CD4-positive, alpha-beta T cell (primary cell): ENCODE measurements at places on chromosomes 2 and 18.

GRCh38 chr2:29706171-29706720, 215.1 kb downstream of the ALK start:
- no peak for DNase-seq

DNA sequence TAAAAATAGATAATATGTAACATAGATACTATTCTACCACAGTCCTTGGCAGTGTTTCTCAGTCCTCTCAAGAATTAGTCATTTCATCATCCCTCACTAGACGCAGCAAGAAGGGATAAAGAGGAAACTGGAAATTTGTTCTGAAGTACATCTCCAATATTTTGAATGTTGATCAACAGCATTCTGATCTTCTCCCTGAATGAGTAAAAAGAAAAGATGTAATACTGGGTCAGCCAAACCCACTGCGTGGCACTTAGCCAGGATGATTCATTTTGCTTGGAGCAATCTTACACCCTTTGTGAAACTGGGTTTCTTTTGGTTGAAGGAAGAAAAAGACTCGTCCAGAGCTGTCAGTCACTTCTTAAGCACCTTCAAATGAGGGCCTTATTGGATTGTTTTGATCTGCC, 54.1 kb downstream of the TAF1B start:
- no peak for DNase-seq

DNA sequence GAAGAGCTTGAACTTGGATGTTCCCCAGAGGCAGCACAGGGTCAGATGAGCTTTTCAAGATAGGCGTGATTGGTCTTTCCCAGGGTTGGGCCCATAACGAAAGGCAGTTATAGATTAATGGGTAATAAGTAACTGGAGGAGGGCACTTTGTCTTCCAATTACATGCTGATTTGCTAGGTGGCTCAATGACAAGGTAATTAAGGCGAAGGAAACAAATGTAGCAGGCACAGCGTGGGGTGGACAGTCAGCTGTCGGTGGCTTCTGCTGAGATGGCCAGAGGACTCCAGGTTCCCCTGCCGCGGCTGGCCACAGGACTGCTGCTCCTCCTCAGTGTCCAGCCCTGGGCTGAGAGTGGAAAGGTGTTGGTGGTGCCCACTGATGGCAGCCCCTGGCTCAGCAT, at the start of gene UGT1A4:
TSS of gene UGT1A4 (plus strand) at position 185 of the 400 bp plus-strand sequence. CDS start at position 270, 85 bp downstream.
- DNase-seq, result no peak

DNA sequence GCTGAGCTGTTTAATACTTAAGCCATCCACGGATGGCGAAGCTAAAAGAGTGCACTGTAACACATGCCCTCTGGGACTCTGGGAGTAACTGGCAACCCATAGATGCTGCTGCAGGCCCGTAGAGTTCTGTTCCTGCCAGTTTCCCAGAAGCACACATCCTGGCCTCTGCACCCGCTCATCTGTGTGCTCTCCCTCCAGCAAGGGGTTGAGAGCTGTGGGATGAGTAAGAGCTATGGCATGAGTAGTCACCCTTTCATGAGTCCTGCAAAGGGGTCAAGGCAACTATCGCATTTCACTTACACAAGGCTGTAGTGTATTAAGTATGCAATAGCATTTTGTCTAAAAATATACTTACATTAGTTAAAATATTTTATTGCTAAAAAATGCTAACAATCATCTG, 1341.8 kb upstream of the NXPH2 start:
- DNase-seq, result no peak

DNA sequence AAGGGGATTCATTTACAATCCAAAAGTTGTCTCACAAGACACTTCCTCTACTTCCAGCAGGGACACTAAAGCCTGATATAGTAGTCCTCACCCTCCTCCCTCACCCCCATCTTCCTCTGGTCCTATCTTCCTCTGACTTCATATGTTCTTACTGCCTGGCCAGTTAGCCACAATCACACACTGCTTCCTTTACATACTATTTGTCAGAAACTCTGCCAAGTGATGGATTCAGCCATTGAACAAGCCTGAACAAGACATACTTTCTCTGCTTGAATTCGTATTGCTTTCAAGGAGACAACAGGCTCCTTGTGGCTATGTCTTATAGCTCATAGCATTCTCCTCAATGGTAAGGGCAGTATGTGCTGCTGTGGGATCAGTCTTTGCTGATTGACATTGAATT, 672.2 kb downstream of the BCL11A start:
- DNase-seq, result no peak

GRCh38 chr2:215532844-215533243, 97.0 kb upstream of the FN1 start:
- no peak for DNase-seq

DNA sequence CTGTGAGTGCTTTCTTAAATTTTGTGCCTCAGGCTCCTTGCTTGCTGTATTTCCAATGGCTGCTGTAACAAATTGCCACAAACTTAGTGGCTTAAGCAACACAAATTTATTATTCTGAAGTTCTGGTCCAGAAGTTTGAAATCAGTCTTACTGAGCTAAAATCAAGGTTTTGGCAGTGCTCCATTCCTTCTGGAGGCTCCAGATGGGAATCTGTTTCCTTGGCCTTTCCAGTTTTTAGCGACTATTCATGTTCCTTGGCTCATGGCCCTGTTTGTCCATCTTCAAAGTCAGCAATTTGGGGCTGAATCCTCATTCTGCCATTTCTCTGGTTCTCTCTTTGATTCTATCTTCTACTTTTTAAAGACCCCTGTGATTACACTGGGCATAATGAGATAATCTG, 31.8 kb downstream of the STRADB start:
- DNase-seq, result no peak

DNA sequence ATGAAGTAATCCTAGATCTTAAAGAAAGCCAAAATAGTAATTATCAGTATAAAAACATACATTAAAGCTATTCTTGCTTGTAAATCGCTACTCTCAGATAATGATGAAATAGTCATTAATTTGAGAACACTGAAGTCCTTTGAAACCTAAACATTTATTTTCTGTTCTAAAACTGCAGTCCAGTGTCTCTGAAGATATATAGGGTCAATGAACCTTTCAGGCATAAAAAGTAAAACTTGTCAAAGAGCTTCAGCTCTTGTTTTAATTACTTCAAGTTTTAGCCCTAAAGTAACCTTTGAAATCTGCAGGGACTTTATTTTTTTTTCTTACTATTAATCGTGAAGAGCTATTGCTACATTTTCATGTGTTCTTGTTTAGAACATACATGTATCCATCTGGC, 116.3 kb downstream of the KYNU start:
- DNase-seq, result no peak

- DNase-seq, result no peak
Measured at GRCh38 chr18:49059028-49059834, 108.5 kb upstream of the SMAD7 start.

GRCh38 chr2:168127371-168127770, 120.0 kb downstream of the STK39 start:
- no peak for DNase-seq

DNA sequence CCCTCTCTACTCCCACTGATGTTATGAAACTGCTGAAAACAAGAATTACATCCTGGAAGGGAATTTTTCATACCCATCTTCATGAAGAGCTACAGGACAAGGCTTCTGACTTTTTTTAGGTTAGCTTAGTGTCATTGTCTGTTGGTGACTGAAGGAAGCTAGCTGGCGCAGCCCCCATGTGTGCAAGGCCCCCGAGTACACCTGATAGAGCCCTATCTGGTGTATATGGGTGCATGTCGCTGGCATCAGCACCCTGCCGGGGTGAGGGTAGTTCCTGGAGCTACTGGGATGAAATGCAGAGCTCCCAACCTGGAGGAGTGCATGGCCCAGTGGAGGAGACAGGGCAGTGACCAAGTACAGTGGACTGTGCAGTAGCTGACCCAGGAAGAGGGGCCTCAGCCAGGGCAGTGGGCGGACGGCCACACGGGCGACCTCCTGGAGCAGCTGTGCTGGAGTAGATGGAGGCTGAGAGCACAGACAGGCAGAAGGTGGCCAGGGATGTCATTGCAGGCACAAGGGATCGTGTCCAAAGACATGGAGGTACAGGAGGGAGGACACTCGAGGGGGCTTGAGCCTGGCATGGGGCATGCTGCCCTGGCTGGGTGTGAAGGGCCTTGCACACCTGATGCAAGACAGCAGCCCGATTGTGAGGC, 12.1 kb downstream of the IMPA2 start:
- DNase-seq, result no peak

- DNase-seq, result no peak
Measured at GRCh38 chr2:6982934-6983589, 65.8 kb downstream of the RNF144A start.

GRCh38 chr18:50751490-50751889, 68.3 kb downstream of the MRO start:
- DNase-seq, result no peak

DNA sequence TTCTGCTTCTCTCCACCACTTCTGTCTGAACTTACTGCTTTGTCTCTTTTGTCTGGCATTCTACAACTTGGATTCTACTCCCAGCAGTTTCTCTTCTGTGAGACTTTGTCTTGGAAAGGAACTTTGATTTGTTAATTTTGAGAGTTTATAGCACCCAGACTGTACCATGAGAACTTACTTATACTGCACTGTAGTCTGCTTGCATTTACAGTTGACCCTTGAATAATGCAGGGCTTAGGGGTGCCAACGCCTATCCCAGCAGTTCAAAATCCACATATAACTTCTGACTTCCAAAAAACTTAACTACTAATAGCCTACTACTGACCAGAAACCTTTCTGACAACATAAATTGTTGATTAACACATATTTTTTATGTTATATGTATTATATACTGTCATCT, 55.5 kb downstream of the DYNC1I2 start:
- no peak for DNase-seq

- DNase-seq, result no peak
Measured at GRCh38 chr18:57436965-57437333, 1.8 kb downstream of the ONECUT2 start.

DNA sequence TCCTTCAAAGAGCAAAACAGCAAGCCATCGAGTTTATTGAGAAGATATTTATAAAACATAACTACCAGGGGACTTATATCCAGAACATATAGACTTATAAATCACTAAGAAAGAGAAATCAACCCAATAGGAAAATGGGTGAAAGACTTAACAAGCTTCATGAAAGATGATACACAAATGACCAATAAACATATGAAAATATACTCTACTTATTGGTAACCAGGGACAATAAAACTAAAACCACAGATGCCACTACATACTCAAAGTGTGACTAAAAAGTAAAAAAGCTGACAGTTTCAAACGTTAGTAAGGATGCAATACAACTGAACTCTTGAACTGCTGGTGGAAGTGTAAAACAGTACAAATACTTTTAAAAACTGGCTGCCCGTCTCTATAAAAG, 154.3 kb downstream of the TMEM163 start:
- no peak for DNase-seq

GRCh38 chr2:113122364-113122763, 5.0 kb upstream of the IL1RN start:
- no peak for DNase-seq

GRCh38 chr2:23506531-23507266, 121.7 kb downstream of the KLHL29 start:
- DNase-seq, result no peak
